ENCODE measurements at places on chromosomes 7 and 10. TPM values are rescaled to one million over a fixed set of nuclear protein-coding genes. Genes with fewer than 3 reads are reported as not detected.

C1QL3 gene
- total RNA-seq = not detected

OPN1SW gene
- not detected for total RNA-seq

CHRM2 gene
- under 0.01 TPM for total RNA-seq

HMX2 gene
- total RNA-seq = not detected

PKD2L1 gene
- total RNA-seq = under 0.01 TPM

ARL5B gene
- total RNA-seq = 59.0 TPM

GPC2 gene
- total RNA-seq = 2.3 TPM

HERPUD2 gene
- total RNA-seq = 61.1 TPM

WBP1L gene
- 6.7 TPM for total RNA-seq

Data from mononuclear cell (primary cell).